ENCODE measurements at places on chromosomes 2 and 18.

DNA sequence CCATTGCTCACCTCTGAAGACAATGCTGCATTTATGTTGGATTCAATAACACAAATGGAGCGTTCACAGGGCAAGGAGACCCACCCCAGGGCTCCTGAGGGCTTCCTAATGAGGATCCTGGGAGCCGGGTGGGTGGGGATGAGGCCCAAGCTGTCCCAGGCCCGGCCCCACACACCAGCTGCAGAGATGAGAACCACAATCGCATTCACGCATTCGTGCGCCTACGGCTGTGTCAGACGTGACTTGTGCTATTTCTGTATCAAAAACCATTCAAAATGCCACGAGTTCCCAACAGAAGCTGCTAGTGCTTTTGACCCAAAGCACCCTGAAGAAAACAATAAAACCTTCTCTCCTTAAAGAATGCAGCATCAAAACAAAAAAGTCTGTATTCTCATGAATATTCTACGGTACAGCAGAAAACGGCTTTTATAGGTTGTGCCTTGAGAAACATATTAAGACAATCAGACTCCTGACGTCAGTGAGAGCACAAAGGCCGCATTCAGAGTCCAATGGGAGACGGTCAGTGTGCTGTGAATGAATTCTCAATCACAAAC lies 205.4 kb downstream of the HDAC4 start:
- no peak for DNase-seq

- no peak for DNase-seq
These were observed 11.5 kb upstream of the EIF2AK3 start for GRCh38 chr2:88638743-88639142.

GRCh38 chr2:199455545-199456382 lies 2.0 kb downstream of the SATB2 start:
- no peak for DNase-seq

DNA sequence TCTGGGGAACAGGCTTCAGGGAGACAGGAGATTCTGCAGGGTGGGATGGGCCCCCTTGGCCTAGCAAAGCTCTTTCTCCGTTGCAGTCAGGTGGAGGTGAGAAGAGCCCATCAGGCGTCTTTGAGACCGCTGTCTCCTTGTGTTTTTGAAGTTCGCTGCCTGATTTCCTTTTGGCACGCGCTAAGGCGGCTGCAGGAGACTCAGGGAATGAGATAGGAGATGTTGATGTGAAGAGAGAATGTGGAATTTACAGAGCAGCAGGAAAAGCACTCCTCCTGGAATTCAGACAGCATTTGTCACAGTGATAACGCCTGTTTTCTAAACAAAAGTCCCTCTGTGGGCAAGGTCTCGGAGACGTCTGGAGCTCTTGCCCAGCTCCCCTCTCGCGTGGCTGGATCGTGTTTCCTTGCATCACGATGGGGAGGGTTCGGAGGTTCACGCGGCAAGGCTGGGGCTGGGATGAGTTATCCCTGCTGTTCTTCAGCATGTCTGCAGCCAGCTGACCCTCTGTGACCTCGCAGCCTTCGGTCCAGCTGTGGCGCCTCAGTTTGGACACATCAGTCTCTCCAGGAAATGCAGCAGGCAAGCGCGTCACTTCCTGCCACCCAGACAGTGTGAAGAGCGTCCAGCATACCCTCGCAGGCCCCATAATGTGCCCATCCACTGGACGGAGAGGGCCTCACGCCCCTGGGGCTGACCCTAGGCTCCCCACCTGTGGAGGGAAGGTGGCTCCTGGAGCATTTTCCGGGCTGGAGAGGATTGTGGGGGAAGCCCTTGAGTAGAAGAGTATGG lies 30.2 kb downstream of the GLI2 start:
- DNase-seq = peak; percentile 84

DNA sequence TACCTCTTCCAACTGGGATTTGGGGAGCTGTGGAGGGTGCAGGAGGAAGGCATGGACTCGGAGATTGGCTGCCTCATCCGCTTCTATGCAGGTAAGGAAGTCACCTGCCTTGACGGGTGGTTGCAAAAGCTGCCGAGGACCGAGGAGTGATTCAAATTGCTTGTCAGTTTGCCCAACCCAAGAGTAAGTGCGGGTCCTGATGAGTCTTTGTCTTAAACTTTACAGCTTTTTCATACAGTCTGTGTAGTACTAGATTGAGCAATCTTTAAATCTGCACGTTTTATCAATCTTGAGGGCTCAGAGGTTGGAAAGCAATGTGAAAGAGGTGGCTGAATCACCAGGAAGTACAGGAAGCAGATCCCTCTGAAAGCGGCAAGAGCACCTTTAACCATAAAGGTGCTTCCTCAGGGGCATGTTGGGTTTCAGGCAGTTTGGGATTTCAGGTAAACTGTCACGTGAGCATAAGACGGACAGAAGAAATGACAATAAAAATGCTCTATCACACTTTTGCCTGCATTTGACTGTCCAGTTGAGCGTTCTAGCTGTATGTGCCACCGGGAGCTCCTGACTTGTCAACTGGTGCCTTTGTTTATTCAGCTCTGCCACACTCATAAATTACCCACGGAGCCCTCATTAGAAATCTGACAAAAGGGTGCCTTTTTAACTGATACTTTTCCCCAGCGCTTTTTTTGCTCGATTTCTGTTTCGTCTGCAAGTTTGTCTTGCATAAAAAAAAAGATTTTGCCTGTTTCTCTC lies 2.0 kb downstream of the PHLPP1 start:
- DNase-seq = peak; percentile 31

- DNase-seq = peak; percentile 50
These were observed 6.2 kb downstream of the CCBE1 start for GRCh38 chr18:59690996-59691395.

DNA sequence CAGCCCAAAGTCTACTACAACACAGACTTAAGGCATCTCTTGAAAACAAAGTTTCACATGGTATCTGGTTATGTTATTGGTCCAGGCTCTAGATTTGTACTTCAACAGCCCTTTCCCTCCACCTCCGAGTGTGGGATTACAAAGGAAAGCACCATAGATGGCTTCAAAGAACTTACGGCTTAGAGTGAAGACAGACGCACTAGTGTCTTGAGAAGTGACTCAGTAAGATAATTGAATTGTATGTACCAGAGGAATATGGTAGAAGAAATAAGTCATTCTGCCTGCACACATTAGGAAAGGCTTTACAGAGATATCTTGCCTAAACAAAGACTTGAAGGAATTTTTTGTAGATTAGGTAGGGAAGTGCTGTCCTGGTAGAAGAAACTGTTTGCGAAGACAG lies 392.3 kb upstream of the TNP1 start:
- no peak for DNase-seq

GRCh38 chr18:76064998-76065397 lies 430.0 kb downstream of the ZNF516 start:
- no peak for DNase-seq

- DNase-seq = no peak
These were observed 105.0 kb downstream of the GPD2 start for GRCh38 chr2:156541229-156541628.

- no peak for DNase-seq
These were observed 28.1 kb downstream of the FAM171B start for GRCh38 chr2:186721956-186722355.

- no peak for DNase-seq
These were observed 47.5 kb upstream of the ASB1 start for GRCh38 chr2:238379096-238379810.

DNA sequence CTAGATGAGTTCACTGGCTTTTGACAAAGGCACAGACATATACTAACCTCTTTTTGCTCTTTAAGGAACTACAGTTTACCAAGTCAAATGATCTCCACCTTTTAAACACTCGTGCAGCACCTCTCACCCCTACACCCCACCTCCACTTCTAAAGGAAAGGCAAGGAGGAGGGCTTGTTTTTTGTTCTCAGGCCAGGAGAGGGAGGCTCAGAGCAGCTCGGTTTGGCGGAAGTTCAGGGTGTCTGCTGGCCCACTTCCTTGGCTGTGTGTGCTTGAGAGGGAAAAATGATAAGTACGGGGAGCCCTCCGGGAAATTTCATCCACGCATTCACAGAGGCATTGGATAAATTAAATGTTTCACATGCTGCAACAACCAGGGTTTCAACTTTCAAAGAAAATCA lies 667.9 kb downstream of the BCL11A start:
- DNase-seq = peak; percentile 43

DNA sequence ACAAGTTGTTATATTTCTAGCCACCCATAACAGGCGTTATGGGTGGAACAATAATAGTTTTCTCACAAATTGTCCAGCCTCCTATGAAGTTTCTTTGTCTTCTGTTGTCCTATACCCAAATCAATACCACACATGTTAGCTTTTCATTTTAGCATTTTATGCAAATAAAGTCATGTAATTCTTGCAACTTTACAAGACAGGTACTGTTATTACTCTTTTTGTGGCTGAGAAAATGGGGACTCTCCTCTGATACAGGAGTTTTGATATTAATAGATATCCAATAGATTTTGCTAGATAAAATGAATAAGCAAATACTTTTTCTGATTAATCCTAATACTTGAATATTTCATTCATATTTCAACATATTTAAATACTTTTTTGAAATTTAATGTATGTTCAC lies 151.0 kb downstream of the PMAIP1 start:
- no peak for DNase-seq

Measured in right hindlimb (tissue), 1 donor.